ENCODE measurements at places on chromosomes 2 and 18.

- no peak for DNase-seq
Measured at GRCh38 chr2:33354981-33355380, 121.5 kb upstream of the RASGRP3 start.

GRCh38 chr2:65055422-65056214 is 598 bp upstream of the CEP68 start:
- no peak for DNase-seq

DNA sequence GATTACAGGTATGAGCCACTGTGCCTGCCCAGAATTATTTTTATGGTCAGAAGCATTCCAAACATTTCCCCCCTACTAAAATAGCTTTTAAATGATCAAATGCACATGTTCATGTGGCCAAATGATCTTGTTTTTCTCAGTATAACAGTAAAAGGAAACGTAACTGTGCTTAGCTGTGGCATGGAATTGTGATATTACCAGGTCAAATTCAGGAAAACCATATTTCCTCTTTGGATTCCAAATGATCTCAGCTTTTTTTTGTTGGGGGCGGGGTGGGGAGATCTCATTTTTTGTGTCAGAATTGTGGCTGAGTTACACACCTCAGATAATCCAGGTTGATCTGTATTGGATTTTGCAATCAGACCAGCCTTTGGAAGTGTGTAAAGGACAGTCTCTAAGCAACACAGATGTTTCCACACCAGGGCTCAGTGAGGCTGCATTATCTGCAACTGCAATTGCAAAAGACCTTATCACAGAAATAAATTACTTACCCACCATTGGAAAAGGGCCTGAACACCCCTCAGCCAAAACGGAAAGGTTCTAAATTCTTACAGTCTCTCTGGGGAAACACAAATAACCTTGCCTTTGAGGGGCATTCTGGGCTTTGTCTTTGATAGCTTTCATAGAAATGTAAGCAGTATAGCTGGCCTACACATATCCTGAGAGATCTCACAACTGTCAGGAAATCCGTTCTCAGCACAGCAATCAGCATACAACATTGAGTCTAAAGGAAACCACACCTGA is 8.4 kb downstream of the CASP10 start:
- no peak for DNase-seq

DNA sequence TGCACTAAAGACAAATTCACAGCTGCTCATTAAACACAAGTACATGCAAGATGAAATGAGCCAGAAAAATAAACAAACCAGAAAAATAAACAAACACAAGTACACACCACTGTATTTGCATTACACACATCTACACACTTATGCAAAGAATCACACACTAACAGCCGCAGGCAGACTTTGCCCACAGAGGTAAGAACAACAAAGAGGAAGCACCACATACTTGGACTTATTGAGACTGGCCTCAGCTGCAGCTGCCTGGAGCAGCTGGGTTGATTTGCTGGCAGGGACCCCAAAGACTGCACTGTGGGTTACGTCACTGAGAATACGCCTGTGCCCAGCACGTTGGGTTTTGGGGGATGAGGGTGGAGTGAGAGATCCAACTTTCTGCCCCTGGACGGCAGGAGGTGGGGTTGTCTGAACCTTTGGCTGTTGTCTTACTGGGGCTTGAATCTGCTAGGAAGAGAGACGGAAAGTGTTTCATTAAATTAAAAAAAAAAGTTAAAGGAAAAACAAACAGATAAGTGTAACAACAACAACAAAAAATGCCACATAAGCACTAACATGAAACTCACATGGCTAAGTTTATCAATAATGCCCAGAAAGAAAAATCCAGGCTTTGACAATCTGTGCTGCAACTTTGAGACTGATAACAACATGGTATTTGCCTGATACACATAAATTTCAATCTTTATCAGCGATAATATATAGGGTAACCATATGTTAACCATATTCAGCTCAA is 71.9 kb upstream of the NFU1 start:
- no peak for DNase-seq

GRCh38 chr2:219327719-219328118 is 4.8 kb downstream of the RESP18 start:
- DNase-seq: no peak

DNA sequence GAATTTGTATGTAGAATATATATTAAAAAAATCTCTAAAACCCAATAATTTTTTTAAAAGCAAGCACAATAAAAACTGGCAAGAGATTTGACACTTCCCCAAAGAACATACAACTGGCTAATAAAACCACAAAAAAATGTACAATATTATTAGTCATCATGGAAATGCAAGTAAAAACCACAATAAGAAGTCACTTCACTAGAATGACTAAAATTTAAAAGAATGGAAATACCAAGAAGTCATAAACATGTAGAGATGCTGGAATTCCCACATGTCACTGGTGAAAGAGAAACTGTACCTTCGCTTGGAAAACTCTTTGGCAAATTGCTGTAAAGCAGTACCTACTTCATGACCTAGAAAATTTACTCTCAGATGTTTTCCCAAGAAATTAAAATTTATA is 43.4 kb upstream of the KYNU start:
- no peak for DNase-seq

GRCh38 chr18:21911551-21911950 is 171.0 kb downstream of the MIB1 start:
- no peak for DNase-seq

- no peak for DNase-seq
Measured at GRCh38 chr2:105896765-105897163, 152.1 kb downstream of the NCK2 start.

GRCh38 chr2:98935777-98936352 is at the start of gene CRACDL:
TSS of gene CRACDL (minus strand) at chr2:98936225. CDS start at chr2:98846800, 89,425 bp downstream.
- no peak for DNase-seq

- DNase-seq: no peak
Measured at GRCh38 chr2:102082571-102083392, 59.8 kb upstream of the IL1R1 start.

DNA sequence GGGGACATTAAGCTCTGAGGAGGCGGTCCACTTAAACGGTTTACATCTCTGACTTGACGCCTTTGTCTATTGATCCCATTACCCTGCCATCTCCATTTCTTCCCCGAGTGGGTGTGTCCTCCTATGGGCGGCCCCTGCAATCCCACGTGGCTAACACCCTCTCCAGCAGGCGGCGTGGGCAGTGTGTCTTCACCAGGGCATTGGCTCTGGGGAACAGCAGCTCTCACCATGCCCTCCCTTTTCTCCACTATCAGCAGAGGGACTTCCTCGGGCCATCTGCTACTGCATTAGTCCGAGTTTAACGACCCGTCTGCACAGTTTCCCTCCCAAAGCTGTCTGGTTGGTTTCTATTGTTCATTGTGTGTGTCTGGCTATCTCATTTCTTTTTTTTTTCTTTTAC is 511.9 kb upstream of the NRP2 start:
- no peak for DNase-seq

Measured in right lobe of liver (tissue), 6 donors.